ENCODE measurements at places on chromosomes 7 and 10.

DNA sequence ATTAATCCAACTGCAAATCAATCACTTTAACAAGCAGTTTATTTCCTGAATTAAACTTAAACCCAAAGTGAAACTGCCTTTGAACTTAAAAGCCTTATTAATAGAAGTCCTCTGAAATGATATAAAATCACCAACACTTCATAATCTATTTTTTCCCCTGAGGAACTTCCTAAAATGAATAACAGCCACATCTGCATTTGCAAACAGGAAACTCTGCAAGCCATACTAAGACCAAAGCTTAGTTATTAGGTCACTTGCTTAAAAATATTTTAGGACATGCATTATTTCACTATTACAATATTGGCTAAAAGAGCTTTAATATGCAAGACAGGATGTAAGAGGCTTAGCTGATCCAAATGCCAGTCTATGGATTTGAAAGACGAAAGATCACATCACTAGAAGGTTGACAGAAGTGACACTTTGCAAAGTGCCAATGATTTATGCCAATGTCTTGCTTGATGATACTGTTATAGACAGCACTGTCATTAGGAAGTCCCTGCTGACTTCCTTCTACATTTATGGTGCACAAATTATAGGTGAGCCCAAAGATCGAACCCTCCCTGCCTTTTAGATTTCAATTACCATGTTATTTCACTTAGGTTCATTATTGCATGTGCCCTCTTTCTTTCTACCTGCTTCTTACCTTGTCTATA, 99.9 kb upstream of the SKAP2 start:
- no peak for DNase-seq
- no peaks in the 10 kb centered on the region for H3K36me3 ChIP-seq
- no peaks in the 10 kb centered on the region for H3K27me3 ChIP-seq
- H3K27ac ChIP-seq, result no peak overlapping the region

- no peaks in the 10 kb centered on the region for H3K36me3 ChIP-seq
- no peaks in the 10 kb centered on the region for H3K27me3 ChIP-seq
- DNase-seq, result peak; percentile 71
- H3K4me3 ChIP-seq, result peak overlapping the region; percentile 65
- H3K27ac ChIP-seq, result no peak overlapping the region
- peaks cover 21% of the 10 kb centered on the region for H3K4me1 ChIP-seq
Measured at GRCh38 chr7:123643495-123644441, 11.9 kb upstream of the LMOD2 start.

GRCh38 chr7:108017776-108018151, 14.8 kb upstream of the LAMB1 start:
- H3K36me3 ChIP-seq, result no peaks in the 10 kb centered on the region
- H3K27me3 ChIP-seq, result no peaks in the 10 kb centered on the region
- H3K27ac ChIP-seq, result no peak overlapping the region
- no peak overlapping the region for H3K4me3 ChIP-seq
- peaks cover 26% of the 10 kb centered on the region for H3K4me1 ChIP-seq

DNA sequence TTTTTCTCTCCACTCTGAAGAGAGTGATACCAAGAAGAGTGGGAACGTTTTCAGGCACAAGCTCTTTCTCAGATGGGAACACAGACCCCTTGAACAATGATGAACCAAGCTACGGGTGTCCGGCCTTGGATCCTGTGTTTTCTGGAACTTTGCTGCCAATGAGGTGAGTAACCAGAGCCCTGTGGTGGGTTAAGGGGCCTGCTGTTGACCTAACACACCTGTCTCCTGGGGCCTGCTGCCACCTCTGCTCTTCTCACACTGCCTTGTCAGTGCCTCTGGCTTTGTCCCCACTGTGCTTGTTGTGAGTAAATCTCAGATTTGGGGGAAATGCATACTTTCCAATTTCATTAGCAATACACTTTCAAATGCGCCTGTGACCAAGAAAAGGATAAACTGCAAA, 1.4 kb upstream of the PKD1L1 start:
- no peak overlapping the region for H3K27ac ChIP-seq
- peaks cover 6% of the 10 kb centered on the region for H3K4me1 ChIP-seq
- H3K4me3 ChIP-seq, result no peak overlapping the region
- H3K36me3 ChIP-seq, result no peaks in the 10 kb centered on the region
- DNase-seq, result no peak
- no peaks in the 10 kb centered on the region for H3K27me3 ChIP-seq

GRCh38 chr10:43735907-43736306, 87.2 kb upstream of the ZNF32 start:
- H3K27ac ChIP-seq, result no peak overlapping the region
- H3K36me3 ChIP-seq, result no peaks in the 10 kb centered on the region
- peak; percentile 32 for DNase-seq
- H3K27me3 ChIP-seq, result no peaks in the 10 kb centered on the region

All from GM23248 (cell line).